Mammary microvascular endothelial cell (primary cell): ENCODE measurements at places on chromosomes 4 and X. TPM values are rescaled to one million over a fixed set of nuclear protein-coding genes. Genes with fewer than 3 reads are reported as not detected.

Gene HSFX1
- total RNA-seq = 0.07 TPM in 1 of 2 replicates, not detected in the other

Gene SLC38A5
- total RNA-seq = 32.2 and 39.8 TPM in 2 replicates

Gene BANK1
- total RNA-seq = 0.10 and 0.47 TPM in 2 replicates

Gene SMAD1
- 73.2 and 78.1 TPM in 2 replicates for total RNA-seq

Gene HTT-AS
- total RNA-seq = not detected in 2 replicates

Gene EVC
- total RNA-seq = 9.1 and 9.3 TPM in 2 replicates

Gene SLC26A1
- total RNA-seq = 0.33 TPM in 1 of 2 replicates, not detected in the other

Gene NPFFR2
- total RNA-seq = 0.07 TPM in 1 of 2 replicates, not detected in the other

Gene MAML3
- 6.6 and 7.0 TPM in 2 replicates for total RNA-seq

Gene PDGFRA
- total RNA-seq = 0.13 and 0.30 TPM in 2 replicates

Gene MSANTD1
- 0.10 and 0.13 TPM in 2 replicates for total RNA-seq

Gene NSG1
- 2.4 and 2.7 TPM in 2 replicates for total RNA-seq

Gene CXCR3
- not detected in 2 replicates for total RNA-seq

Gene MAGEC2
- not detected in 2 replicates for total RNA-seq

Gene ZRSR2
- total RNA-seq = 4.7 and 4.9 TPM in 2 replicates

Gene TBX22
- not detected in 2 replicates for total RNA-seq

Gene PRDM8
- 0.53 and 0.54 TPM in 2 replicates for total RNA-seq

Gene ART3
- 0.07 TPM in 1 of 2 replicates, not detected in the other for total RNA-seq

Gene IL9R
- total RNA-seq = 0.07 TPM in 1 of 2 replicates, not detected in the other

Gene MAGEE1
- total RNA-seq = 0.25 and 0.87 TPM in 2 replicates

Gene RAB33A
- total RNA-seq = 0.13 and 0.49 TPM in 2 replicates

Gene SFRP2
- total RNA-seq = 0.05 TPM in 1 of 2 replicates, not detected in the other

Gene SPARCL1
- 58.5 and 60.4 TPM in 2 replicates for total RNA-seq

Gene CT45A5
- not detected in 2 replicates for total RNA-seq

Gene STOX2
- total RNA-seq = 1.4 and 2.3 TPM in 2 replicates

Gene KCNIP4
- total RNA-seq = not detected in 2 replicates

Gene FAM9B
- not detected in 2 replicates for total RNA-seq

Gene FAM149A
- total RNA-seq = 0.47 and 1.1 TPM in 2 replicates

Gene NALF2
- 0.05 and 0.13 TPM in 2 replicates for total RNA-seq

Gene FRMD7
- total RNA-seq = not detected in 2 replicates
